ENCODE measurements at places on chromosomes 3 and 15.

DNA sequence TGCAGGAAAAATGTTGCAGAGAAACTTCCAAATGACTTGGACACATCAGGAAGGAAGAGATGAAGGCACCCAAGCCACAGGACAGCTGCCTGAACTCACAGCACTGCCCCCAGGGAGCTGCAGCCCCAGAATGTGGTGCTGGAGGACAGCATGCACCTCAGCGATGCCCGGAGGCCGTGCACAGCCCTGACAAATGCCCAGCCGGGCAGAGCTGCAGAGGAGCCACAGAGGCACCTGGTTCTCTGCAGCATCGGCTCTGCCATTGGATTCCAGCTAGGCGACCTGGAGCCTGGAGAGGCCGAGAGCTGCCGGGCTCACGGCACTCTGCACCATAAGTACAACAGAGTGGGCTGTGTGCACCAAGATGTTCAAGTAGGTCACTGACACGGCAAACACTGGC lies 97.5 kb downstream of the OCA2 start:
- no peak for DNase-seq

- DNase-seq: no peak
Observed at GRCh38 chr3:152921351-152921750, 86.4 kb downstream of the P2RY1 start.

- no peak for DNase-seq
Observed at GRCh38 chr15:80777826-80778620, 1.1 kb upstream of the CEMIP start.

- no peak for DNase-seq
Observed at GRCh38 chr15:53193149-53193548, 403.0 kb upstream of the ONECUT1 start.

- DNase-seq: peak; percentile 37
Observed at GRCh38 chr15:91049378-91050127, 27.2 kb upstream of the VPS33B start.

DNA sequence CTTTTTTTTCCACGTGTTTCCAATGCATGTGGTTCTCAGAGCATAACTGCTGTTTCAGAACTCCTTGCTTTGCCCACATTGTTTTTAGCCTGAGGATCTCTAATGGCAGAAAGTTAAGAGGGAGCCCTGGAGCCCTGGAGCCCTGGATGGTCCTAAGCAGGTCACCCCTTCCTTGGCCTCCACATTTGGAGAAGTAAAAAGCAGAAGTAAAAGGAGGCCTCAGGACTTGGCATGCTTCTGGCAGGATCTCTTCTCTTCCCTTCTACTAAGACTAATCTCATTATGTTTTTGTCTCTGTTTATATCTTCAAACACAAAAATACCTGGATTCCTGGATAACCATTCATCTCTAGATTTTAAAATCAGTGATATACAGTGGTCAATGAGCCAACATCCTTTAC lies 50.1 kb downstream of the P2RY1 start:
- DNase-seq: no peak

- DNase-seq: no peak
Observed at GRCh38 chr3:12487786-12488185, 3.5 kb downstream of the TSEN2 start.

DNA sequence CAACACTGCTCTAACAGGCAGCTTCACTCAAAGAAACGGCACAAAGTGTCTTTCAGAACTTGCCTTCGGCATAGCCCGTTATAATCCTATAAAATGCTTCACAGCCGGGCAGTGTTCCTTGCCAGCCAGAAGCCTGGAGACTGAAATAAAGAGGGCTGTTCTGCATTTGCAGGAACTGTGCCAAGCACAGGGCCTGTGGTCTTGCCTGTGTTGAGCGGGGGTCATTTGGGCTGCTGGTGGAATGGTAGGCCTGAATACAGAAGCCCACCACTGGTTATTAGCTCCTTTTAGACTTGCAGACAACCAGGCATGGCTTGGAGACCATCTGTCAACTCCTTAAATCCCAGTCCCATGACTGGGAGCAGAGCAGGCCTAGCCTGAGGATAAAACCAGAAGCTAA lies 4.7 kb upstream of the ARHGEF3 start:
- DNase-seq: no peak

DNA sequence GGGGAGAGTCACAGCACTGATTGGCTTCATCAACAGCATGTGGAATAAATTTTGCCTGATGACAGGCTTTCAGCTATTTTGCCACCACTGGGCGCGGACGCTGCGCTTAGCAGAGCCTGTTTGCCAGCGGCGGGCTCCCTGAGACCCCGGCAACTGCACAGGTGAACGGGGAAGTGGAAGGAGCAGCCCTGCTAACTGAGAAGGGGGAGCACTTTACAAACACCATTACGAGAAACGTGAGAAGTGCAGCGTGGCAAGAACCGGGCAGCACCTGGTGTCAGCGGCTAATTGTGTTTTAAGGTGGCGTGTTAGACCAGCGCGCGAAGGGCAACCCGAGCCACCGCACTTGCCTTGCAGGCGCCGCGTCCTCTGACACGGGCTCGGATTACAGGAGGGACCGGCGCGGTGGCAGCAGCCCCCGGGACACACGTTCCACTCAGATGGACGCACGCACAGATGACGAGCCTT lies 307.8 kb upstream of the ARRDC4 start:
- no peak for DNase-seq

- DNase-seq: no peak
Observed at GRCh38 chr3:78880603-78881461, 887.0 kb downstream of the ROBO1 start.

Data from activated CD4-positive, alpha-beta T cell treated with anti-CD3 and anti-CD28 coated beads for 24 hours (primary cell).